Activated CD4-positive, alpha-beta T cell treated with anti-CD3 and anti-CD28 coated beads, Interleukin-2, amount 10 ng/mL, durations not matched to agents 24 days and 14 days (primary cell): ENCODE measurements at places on chromosomes 11 and 22.

DNA sequence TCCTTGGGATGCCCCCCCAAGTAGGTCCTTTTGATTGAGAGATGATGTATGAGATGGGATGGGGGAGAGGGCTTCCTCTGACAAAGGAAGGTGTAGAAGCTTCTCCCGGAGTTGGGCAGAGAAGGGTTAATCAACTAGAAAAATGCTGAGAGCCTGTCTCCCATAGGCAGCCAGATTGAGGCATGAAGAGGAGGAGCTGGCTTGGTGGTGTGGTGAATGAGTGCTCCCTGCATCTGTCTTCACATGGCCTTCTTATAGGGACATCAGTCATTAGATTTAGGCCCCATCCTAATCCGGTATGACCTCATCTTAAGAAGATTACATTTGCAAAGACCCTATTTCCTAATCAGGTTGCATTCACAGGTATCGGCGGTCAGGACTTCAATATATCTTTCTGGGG, 61.1 kb downstream of the NFAM1 start:
- H3K4me1 ChIP-seq: peaks cover 19% of the 10 kb centered on the region
- H3K27ac ChIP-seq: no peak overlapping the region
- DNase-seq: no peak
- no peaks in the 10 kb centered on the region for H3K36me3 ChIP-seq

DNA sequence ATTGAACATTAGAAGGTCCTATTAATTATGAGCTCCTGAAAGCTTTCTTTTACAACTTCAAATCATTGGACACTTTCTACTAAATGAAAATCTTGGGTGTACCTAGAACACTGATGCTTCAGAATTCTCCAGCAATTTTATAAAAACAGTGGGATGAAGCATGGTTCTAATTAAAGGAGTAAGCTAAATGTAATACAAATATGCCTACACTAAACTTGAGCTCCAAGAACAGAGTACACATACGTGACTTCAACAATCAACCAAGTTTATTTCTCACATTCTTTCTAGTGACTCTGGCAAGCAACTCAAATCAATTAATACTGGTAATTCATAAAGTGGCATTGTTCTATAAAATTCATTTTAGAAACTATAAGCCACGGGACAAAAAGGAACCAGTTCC, 55.5 kb downstream of the PITPNB start:
- H3K4me3 ChIP-seq: no peak overlapping the region
- H3K27me3 ChIP-seq: no peaks in the 10 kb centered on the region
- peaks cover 44% of the 10 kb centered on the region for H3K36me3 ChIP-seq
- DNase-seq: no peak

GRCh38 chr22:33034753-33035152, 23.4 kb downstream of the SYN3 start:
- no peak overlapping the region for H3K27ac ChIP-seq
- H3K4me3 ChIP-seq: no peak overlapping the region
- DNase-seq: no peak
- H3K27me3 ChIP-seq: peaks cover 6% of the 10 kb centered on the region

GRCh38 chr11:440065-441042, 1.5 kb downstream of the ANO9 start:
- no peak overlapping the region for H3K27ac ChIP-seq
- H3K4me1 ChIP-seq: peaks cover 15% of the 10 kb centered on the region
- peak overlapping the region; percentile 84 for H3K4me3 ChIP-seq
- DNase-seq: no peak
- H3K27me3 ChIP-seq: peaks cover 8% of the 10 kb centered on the region

DNA sequence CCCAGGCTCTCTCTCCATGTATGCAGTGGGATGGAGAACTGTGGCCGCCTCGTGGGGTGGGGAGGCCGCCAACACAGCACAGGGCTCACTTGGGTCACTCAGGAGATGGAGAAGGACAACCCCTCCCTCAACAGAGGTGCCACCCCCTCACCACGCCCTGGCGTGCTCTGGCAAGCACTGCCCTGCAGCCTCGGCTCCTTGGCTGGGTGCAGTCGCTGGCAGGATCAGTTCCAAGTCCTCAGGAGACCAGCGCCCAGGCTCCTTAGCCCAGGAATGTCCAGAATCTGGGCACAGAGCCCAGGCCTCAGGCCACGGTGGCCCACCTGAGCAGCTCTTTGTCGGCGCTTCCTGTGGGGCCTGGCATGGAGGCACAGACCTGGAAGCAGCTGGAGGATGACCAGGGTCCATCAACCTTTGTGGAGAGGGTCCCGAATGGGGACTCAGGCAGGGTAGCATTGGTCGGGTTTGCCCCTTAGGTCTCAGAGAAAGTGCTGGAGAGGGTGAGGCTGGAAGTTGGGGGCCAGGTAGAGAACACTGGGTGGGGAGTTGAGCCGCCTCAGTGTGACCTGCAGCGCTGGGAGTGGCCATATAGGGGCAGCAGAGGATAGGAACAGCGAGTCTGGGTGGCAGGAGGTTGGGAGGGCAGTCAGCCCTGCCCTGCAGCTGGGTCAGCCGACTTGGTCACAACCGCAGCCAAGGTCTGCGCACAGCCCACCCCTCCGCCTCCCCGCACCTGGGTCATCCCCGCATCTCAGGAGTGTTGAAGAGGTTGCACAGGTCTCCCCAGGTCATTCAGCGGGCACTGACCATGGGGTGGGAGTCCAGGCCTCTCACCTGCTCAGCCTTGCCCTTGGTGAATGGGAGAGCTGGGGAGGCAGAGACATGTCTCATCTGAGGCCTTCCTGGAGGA, 8.2 kb downstream of the SUSD2 start:
- peaks cover 7% of the 10 kb centered on the region for H3K4me1 ChIP-seq
- no peaks in the 10 kb centered on the region for H3K27me3 ChIP-seq
- no peak overlapping the region for H3K4me3 ChIP-seq
- H3K27ac ChIP-seq: peak overlapping the region; percentile 68
- peak; percentile 91 for DNase-seq

- no peaks in the 10 kb centered on the region for H3K36me3 ChIP-seq
- H3K27ac ChIP-seq: no peak overlapping the region
- H3K4me3 ChIP-seq: no peak overlapping the region
- peaks cover 2% of the 10 kb centered on the region for H3K4me1 ChIP-seq
- H3K27me3 ChIP-seq: peaks cover 42% of the 10 kb centered on the region
- DNase-seq: no peak
These were observed 8.8 kb downstream of the KREMEN1 start for GRCh38 chr22:29081517-29082236.

DNA sequence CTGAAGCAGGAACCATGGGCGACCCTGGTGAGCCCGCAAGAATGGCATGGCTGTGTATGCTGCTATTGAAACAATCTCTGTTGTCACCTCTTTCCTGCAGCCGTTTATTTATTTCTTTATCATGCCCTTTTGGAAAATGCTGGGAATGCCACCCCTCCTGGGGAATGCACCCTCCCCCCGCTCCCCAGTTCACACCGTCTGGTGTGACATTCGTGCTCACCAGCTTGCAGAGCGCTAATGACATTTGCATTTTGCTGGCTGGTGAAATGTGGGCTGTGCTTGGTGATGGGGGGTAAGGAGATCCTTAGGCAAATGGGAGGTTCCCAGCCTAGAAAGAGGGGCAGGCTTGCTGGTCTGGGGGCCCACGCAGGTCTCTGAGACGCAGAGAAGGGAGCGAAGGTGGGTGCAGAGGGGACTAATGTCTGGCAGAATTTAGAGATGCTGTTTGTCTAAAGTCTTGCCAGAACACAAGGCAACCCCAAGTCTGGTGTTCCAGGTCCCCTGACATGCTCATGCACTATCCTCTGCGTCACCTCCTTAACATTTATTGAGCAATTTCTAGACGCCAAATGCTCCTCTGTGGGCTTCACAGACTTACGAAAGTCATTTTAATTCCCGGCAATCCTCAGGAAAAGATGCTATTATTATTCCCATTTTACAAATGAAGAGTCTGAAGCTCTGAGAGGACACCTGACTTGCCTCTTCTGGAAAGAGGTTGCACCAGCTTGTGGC, 91.7 kb downstream of the TP53I11 start:
- H3K4me3 ChIP-seq: no peak overlapping the region
- peaks cover 3% of the 10 kb centered on the region for H3K36me3 ChIP-seq
- H3K27me3 ChIP-seq: peaks cover 56% of the 10 kb centered on the region

- DNase-seq: no peak
- no peak overlapping the region for H3K4me3 ChIP-seq
- peaks cover 44% of the 10 kb centered on the region for H3K4me1 ChIP-seq
- H3K36me3 ChIP-seq: peaks cover 13% of the 10 kb centered on the region
- peaks cover 19% of the 10 kb centered on the region for H3K27me3 ChIP-seq
These were observed 2.1 kb upstream of the CARNS1 start for GRCh38 chr11:67413266-67413849.

GRCh38 chr11:102241026-102241425, 76.3 kb upstream of the BIRC3 start:
- H3K4me1 ChIP-seq: no peaks in the 10 kb centered on the region
- H3K27me3 ChIP-seq: peaks cover 5% of the 10 kb centered on the region
- no peak overlapping the region for H3K27ac ChIP-seq
- no peaks in the 10 kb centered on the region for H3K36me3 ChIP-seq
- DNase-seq: no peak

- peaks cover 26% of the 10 kb centered on the region for H3K4me1 ChIP-seq
- DNase-seq: no peak
- H3K27me3 ChIP-seq: peaks cover 26% of the 10 kb centered on the region
- H3K36me3 ChIP-seq: no peaks in the 10 kb centered on the region
- H3K4me3 ChIP-seq: no peak overlapping the region
- H3K27ac ChIP-seq: no peak overlapping the region
These were observed 17.5 kb downstream of the TSKU start for GRCh38 chr11:76800466-76801200.

DNA sequence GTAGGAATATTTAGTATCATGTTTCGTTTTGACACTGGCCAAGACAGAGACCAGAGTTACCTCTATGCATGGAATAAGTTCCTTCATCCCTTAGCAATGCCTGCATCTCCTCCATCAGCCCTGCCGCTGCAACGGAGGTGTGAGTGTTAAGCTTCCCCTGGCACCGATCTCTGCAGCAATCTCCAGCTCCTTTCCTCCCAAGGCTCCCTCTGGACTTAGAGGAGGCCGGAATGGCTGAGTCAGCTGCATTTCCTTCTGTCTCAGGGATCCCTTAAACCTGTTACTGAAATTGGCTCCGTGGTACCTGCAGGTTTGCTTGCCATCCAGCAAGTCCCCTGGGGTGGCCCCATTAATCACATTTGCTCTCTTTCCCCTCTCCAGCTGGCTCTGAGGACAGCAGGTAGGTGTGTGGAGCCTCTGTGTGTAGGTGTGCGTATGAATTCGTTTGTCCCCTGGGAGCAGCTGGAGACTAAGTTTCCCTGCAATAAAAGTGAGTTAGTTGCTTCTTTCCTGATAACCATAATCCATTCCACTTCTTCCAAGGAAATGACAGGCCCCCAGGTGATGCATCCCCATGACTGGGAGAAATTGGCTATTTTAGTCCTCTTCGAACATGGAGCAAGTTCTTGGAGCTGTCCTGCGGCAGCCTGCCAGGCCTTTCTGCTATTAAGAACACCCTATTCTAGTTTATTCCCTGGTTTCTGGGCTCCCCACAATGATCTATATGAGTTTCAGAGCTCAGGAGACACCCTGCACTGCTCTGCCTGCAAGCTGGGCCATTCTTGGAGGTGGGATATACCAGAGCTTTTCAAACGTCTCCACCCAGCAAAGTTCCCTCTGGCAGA, 457.2 kb upstream of the CADM1 start:
- H3K27me3 ChIP-seq: no peaks in the 10 kb centered on the region
- H3K27ac ChIP-seq: no peak overlapping the region
- no peak overlapping the region for H3K4me3 ChIP-seq
- DNase-seq: no peak
- H3K36me3 ChIP-seq: no peaks in the 10 kb centered on the region

DNA sequence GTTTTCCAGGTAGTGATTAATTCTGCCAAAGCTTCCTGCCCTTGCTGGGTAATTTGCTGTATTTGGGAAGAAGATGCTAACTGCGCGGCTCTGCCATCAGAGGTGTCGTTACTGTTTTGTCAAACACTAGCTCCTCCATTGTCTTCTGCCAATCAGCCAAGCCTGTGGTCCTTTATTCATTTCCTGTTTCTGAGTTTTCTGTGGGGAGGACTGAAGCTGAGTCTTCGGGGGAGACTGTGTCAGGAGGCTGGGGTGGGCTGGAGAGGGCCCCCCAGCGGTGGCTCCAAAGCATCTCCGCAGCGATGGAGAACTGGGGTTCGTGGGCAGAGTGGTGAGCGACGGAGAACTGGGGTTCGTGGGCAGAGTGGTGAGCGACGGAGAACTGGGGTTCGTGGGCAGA, 322.9 kb upstream of the B3GAT1 start:
- H3K27me3 ChIP-seq: no peaks in the 10 kb centered on the region
- no peak overlapping the region for H3K4me3 ChIP-seq
- no peaks in the 10 kb centered on the region for H3K4me1 ChIP-seq
- no peaks in the 10 kb centered on the region for H3K36me3 ChIP-seq

DNA sequence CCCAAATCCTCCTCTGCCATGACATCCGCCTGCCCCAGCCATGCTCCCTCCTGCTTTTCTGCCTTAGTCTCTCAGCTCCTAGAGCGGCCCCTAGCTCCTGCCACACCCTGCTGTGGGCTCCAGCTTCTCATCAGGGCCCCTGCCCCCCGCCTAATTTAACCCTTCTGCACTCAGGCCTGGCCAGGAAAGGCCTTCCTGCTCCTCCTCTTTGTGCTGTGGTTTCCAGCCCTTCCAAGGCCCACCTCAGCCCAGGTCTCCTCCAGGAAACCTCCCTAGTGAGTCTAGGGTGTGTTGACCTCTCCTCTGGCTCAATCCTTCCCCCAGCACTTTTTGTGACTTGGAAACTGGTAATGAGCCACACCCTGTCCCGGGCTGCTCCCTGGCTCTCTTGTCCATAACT, 11.3 kb downstream of the PTPN5 start:
- DNase-seq: no peak
- no peak overlapping the region for H3K4me3 ChIP-seq
- no peak overlapping the region for H3K27ac ChIP-seq
- no peaks in the 10 kb centered on the region for H3K36me3 ChIP-seq

DNA sequence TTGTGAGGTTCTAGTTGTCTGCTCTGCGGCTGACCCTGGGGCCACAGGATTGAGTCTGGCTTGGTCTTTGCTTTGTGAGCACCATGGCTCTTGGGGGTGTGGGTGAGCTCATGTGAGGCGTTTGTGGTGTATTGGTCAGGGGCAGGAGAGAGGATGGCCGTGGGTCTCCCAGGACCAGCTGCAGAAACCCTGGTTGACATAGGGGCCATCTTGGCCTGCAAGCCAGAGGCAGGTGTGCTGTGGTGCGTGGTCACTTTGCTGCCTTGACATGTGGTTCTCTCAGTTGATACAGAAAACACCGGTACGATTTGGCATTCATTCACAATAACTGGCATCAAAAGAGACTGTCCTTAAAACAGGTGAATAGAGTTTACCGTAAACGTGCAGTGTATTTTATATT, 11.3 kb downstream of the PHRF1 start:
- H3K27me3 ChIP-seq: no peaks in the 10 kb centered on the region
- DNase-seq: peak; percentile 72
- H3K4me3 ChIP-seq: peak overlapping the region; percentile 81
- peak overlapping the region; percentile 97 for H3K27ac ChIP-seq
- H3K36me3 ChIP-seq: peaks cover 53% of the 10 kb centered on the region
